Chondrocyte (in vitro differentiated cells): ENCODE measurements at places on chromosomes 12 and 14. TPM values are rescaled to one million over a fixed set of nuclear protein-coding genes. Genes with fewer than 3 reads are reported as not detected.

- DNase-seq = no peak
- H3K4me1 ChIP-seq = no peaks in the 10 kb centered on the region
- H3K36me3 ChIP-seq = peaks cover 14% of the 10 kb centered on the region
Observed at GRCh38 chr14:88422919-88423650, 37.6 kb downstream of the SPATA7 start.

The CRACR2A gene
- 0.48 to 0.82 TPM (median 0.82 TPM) in 3 replicates for total RNA-seq

The CLEC1B gene
- total RNA-seq = not detected in 3 replicates

DNA sequence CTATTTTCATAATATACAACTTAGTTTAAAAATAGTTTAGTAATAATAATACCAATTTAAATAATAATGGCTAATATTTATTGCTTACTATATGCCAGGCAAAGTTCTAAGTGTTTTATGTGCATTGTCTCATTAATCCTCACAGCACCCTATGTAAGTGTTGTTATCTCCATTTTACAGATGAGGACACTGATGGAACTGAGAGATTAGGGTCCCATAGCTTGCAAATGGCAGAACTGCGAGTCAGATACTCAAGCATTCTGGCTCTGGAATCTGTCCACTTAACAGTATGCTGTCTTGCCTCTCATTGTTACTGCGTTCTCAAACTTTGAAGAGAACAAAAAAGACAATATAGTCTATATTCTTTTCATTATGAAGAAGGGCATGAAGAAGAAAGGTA lies 19.0 kb downstream of the AP5M1 start:
- peaks cover 6% of the 10 kb centered on the region for H3K36me3 ChIP-seq
- H3K27ac ChIP-seq = no peak overlapping the region
- no peaks in the 10 kb centered on the region for H3K27me3 ChIP-seq

The PRIMA1 gene
- total RNA-seq = not detected in 3 replicates

DNA sequence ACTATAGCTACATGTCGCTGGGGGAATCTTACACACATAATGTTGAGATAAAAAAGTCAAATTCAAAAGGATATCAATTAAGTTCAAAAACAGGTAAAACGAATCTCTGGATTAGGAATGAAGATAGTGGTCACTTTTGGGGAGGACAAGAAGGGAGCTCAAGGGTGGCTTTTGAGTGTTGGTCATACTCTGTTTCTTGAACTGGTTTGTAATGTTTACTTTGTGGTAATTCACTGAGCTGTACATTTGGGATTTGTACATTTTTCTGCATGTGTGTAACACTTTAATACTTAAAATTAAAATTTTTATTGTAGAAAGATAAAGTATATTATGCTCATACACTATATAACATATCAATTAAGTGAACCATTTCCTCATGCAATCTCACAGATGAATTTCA lies 26.6 kb downstream of the KLHL28 start:
- peaks cover 9% of the 10 kb centered on the region for H3K4me1 ChIP-seq
- peaks cover 22% of the 10 kb centered on the region for H3K36me3 ChIP-seq
- H3K4me3 ChIP-seq = no peak overlapping the region
- no peaks in the 10 kb centered on the region for H3K27me3 ChIP-seq

The APOF gene
- not detected in 3 replicates for total RNA-seq

The ANAPC5 gene
- total RNA-seq = 106 to 178 TPM (median 111 TPM) in 3 replicates

DNA sequence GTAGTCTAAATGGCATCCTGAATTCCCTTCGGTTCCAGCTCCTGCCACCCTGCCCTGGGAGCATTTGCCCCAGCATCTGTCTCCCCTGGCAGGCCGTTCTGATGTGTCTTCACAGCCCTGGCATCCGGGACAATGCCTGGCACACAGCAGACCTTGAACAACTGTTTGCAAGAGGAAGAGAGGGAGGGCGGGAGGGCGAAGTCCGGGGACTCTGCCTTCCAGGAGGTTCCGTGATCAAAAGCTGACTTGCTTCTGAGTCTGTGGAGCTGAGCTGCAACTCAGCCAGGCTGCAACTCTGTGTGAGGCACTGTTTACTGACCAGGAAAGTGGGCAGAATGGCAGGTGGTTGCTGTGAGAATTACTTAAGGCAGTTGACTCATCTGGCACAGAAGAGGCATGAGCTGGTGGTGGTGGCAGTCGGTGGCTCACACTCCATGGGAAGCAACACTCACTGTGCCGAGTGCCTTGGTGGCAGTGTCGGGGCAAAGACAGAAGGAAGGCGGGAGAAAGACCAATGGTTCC lies 61.1 kb upstream of the DLK1 start:
- peaks cover 15% of the 10 kb centered on the region for H3K27me3 ChIP-seq
- no peak for DNase-seq
- no peaks in the 10 kb centered on the region for H3K4me1 ChIP-seq

The CCDC196 gene
- total RNA-seq = not detected in 3 replicates

GRCh38 chr14:63996625-63997220 lies 143.9 kb downstream of the SYNE2 start:
- DNase-seq = no peak
- no peak overlapping the region for H3K4me3 ChIP-seq
- H3K27ac ChIP-seq = no peak overlapping the region
- no peaks in the 10 kb centered on the region for H3K27me3 ChIP-seq
- H3K4me1 ChIP-seq = peaks cover 9% of the 10 kb centered on the region

DNA sequence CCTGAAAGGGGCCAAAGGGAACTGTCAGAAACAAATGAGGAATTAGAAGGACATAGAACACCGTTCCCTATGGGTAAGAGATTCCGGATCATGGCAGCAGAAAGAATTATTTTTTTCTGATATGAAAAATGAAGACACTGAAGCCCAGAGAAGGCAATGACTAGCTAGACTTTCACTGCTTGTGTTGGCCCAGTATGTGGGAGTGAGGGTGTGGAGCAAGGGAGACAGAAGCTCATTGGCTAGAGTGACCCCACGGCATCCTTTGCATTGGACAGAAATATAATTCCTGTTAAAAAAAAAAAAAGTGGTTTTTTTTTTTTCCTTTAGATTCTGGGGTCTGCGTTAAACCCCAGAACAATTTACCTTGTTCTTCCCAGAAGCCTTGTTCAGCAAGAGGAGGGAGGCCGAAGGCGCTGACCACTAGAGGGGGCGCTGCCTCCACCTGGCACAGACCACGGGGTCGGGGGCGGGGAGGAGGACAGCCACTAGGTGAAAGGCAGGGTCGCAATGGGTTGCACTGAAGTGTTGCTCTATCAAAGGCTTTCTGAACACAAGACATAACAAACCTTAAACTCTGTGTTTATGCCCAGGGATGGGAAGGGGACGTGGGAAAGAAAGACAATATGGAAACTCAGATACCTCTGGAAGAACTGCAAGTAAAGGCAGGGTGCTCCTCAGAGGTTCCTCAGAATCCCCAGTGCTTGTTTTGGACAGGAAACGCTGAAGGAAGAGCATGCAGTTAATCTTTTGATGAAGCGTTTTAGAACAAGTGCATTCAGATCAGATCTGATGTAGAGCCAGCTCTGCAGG lies 156.8 kb downstream of the KCNA5 start:
- no peak for DNase-seq
- peaks cover 23% of the 10 kb centered on the region for H3K27me3 ChIP-seq
- H3K27ac ChIP-seq = no peak overlapping the region
- no peaks in the 10 kb centered on the region for H3K4me1 ChIP-seq

- H3K27me3 ChIP-seq = peaks cover 17% of the 10 kb centered on the region
- peaks cover 5% of the 10 kb centered on the region for H3K4me1 ChIP-seq
- no peak for DNase-seq
- H3K27ac ChIP-seq = no peak overlapping the region
Observed at GRCh38 chr14:36857136-36857535, 195.5 kb downstream of the PAX9 start.

- no peaks in the 10 kb centered on the region for H3K27me3 ChIP-seq
- no peak overlapping the region for H3K4me3 ChIP-seq
- peak; percentile 80 for DNase-seq
- no peak overlapping the region for H3K27ac ChIP-seq
- H3K36me3 ChIP-seq = peaks cover 23% of the 10 kb centered on the region
Observed at GRCh38 chr14:103000291-103000921, 56.9 kb downstream of the CDC42BPB start.

- H3K27me3 ChIP-seq = peaks cover 26% of the 10 kb centered on the region
- H3K36me3 ChIP-seq = no peaks in the 10 kb centered on the region
- H3K27ac ChIP-seq = no peak overlapping the region
- no peaks in the 10 kb centered on the region for H3K4me1 ChIP-seq
Observed at GRCh38 chr14:65141523-65141922, 39.2 kb upstream of the MAX start.

GRCh38 chr14:47637753-47638152 lies 37.7 kb downstream of the MDGA2 start:
- H3K27ac ChIP-seq = no peak overlapping the region
- H3K4me1 ChIP-seq = no peaks in the 10 kb centered on the region
- no peak overlapping the region for H3K4me3 ChIP-seq
- DNase-seq = no peak

The SNW1 gene
- total RNA-seq = 54.8 to 63.0 TPM (median 61.7 TPM) in 3 replicates

- H3K4me3 ChIP-seq = peak overlapping the region; percentile 59
- no peaks in the 10 kb centered on the region for H3K27me3 ChIP-seq
- DNase-seq = no peak
- H3K4me1 ChIP-seq = peaks cover 67% of the 10 kb centered on the region
- H3K27ac ChIP-seq = peak overlapping the region; percentile 93
Observed at GRCh38 chr12:851913-852312, 97.6 kb downstream of the RAD52 start.

- H3K4me3 ChIP-seq = peak within 1 kb of the TSS; percentile 81
- DNase-seq = no peak
- H3K27me3 ChIP-seq = no peaks in the 10 kb centered on the region
- H3K36me3 ChIP-seq = no peaks in the 10 kb centered on the region
- H3K27ac ChIP-seq = peak within 1 kb of the TSS; percentile 63
Observed at GRCh38 chr12:53231921-53232645, at the start of gene RARG. Gene RARG (minus strand): TSS chr12:53232209. CDS start chr12:53227545, 4,664 bp downstream.

DNA sequence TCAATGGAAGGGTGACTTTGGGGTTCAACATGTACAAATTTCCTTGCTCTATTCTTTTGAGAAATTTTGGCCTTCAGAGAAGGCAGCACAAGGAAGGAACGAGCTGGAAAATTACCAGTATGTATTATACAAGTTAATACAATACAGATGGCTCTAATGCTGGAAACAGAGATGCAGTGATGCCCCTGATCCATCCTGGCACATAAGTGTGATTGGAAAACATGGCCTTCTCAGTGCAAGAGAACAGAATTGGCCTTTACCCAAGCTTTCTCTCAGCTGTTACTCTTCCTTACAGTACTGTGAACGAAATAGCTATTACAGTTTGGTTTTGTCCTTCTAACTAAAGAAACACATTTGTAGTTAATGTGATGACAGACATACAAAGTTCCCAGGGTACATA lies 102.5 kb upstream of the GPHB5 start:
- no peak overlapping the region for H3K4me3 ChIP-seq
- H3K36me3 ChIP-seq = peaks cover 7% of the 10 kb centered on the region
- no peak for DNase-seq

DNA sequence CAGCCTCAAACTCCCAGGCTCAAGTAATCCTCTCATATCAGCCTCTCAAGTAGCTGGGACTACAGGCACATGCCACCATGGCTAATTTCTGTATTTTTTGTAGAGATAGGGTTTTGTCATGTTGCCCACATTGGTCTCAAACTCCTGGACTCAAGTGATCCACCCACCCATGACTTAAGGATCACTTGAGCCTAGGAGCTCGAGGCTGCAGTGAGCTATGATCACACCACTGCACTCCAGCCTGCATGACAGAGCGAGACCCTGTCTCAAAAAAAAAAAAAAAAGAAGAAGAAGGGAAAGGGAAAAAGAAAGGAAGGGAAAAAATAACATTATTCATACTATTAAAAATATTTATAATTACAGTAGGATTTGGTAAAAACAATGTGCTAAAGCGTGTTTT lies 19.2 kb downstream of the EPS8 start:
- peaks cover 73% of the 10 kb centered on the region for H3K4me1 ChIP-seq
- peak overlapping the region; percentile 21 for H3K4me3 ChIP-seq
- no peak for DNase-seq
- no peaks in the 10 kb centered on the region for H3K27me3 ChIP-seq
- H3K27ac ChIP-seq = peak overlapping the region; percentile 97

The TRIAP1 gene
- 26.3 to 32.3 TPM (median 27.1 TPM) in 3 replicates for total RNA-seq

The RASSF9 gene
- total RNA-seq = 0.44 to 0.82 TPM (median 0.47 TPM) in 3 replicates

GRCh38 chr14:83994020-83994419 lies 1535.9 kb upstream of the FLRT2 start:
- H3K27ac ChIP-seq = no peak overlapping the region
- H3K27me3 ChIP-seq = no peaks in the 10 kb centered on the region
- no peak overlapping the region for H3K4me3 ChIP-seq
- no peaks in the 10 kb centered on the region for H3K4me1 ChIP-seq
- no peaks in the 10 kb centered on the region for H3K36me3 ChIP-seq
- no peak for DNase-seq

The FOXG1 gene
- not detected in 3 replicates for total RNA-seq

DNA sequence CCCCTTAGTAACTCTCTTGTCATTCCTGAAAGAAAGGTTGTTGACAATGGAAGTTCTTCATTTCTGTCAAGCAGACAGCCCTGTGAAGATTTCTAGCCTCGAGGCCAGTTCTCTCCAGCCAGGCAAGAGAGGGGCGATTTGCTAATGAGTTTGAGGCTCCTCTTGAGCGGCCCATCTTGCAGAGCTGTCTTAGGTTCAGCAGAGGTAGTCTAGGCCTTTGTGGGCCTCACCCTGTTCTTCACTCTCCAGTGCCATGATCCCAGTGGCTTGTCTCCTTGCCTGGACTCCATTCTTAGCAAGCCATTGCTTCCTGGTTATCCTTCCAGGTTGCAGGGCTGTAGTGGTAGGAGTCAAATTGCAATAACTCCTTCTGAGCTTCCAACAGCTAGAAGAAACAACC lies 9.7 kb downstream of the TPH2 start:
- H3K27me3 ChIP-seq = peaks cover 42% of the 10 kb centered on the region
- H3K4me1 ChIP-seq = no peaks in the 10 kb centered on the region
- H3K36me3 ChIP-seq = no peaks in the 10 kb centered on the region
- no peak overlapping the region for H3K4me3 ChIP-seq
- H3K27ac ChIP-seq = no peak overlapping the region

GRCh38 chr14:74240794-74241651 lies 1.8 kb downstream of the VSX2 start:
- peaks cover 11% of the 10 kb centered on the region for H3K4me1 ChIP-seq
- H3K36me3 ChIP-seq = no peaks in the 10 kb centered on the region
- peak; percentile 91 for DNase-seq
- H3K27ac ChIP-seq = no peak overlapping the region
- H3K27me3 ChIP-seq = peaks cover 69% of the 10 kb centered on the region

GRCh38 chr12:94812345-94812744 lies 162.0 kb upstream of the TMCC3 start:
- no peaks in the 10 kb centered on the region for H3K4me1 ChIP-seq
- H3K4me3 ChIP-seq = no peak overlapping the region
- H3K27ac ChIP-seq = no peak overlapping the region
- no peak for DNase-seq
- H3K36me3 ChIP-seq = peaks cover 14% of the 10 kb centered on the region

The PTPRO gene
- total RNA-seq = 3.0 to 3.9 TPM (median 3.1 TPM) in 3 replicates

GRCh38 chr14:23639891-23640523 lies 3.8 kb downstream of the DHRS2 start:
- H3K27me3 ChIP-seq = peaks cover 8% of the 10 kb centered on the region
- H3K4me1 ChIP-seq = no peaks in the 10 kb centered on the region
- no peak overlapping the region for H3K4me3 ChIP-seq

The TC2N gene
- total RNA-seq = 9.1 to 14.4 TPM (median 11.2 TPM) in 3 replicates

- no peak for DNase-seq
- no peaks in the 10 kb centered on the region for H3K27me3 ChIP-seq
- no peak overlapping the region for H3K4me3 ChIP-seq
- H3K27ac ChIP-seq = no peak overlapping the region
Observed at GRCh38 chr12:131984334-131984733, 34.6 kb downstream of the EP400 start.

- H3K27me3 ChIP-seq = peaks cover 48% of the 10 kb centered on the region
- DNase-seq = no peak
- peaks cover 4% of the 10 kb centered on the region for H3K36me3 ChIP-seq
- no peak overlapping the region for H3K4me3 ChIP-seq
- H3K4me1 ChIP-seq = peaks cover 19% of the 10 kb centered on the region
Observed at GRCh38 chr12:80709811-80710726, 2.6 kb downstream of the MYF6 start.
